ENCODE measurements at places on chromosomes 2 and 18.

GRCh38 chr2:85308896-85309555 lies 18.8 kb downstream of the TGOLN2 start:
- DNase-seq = no peak

DNA sequence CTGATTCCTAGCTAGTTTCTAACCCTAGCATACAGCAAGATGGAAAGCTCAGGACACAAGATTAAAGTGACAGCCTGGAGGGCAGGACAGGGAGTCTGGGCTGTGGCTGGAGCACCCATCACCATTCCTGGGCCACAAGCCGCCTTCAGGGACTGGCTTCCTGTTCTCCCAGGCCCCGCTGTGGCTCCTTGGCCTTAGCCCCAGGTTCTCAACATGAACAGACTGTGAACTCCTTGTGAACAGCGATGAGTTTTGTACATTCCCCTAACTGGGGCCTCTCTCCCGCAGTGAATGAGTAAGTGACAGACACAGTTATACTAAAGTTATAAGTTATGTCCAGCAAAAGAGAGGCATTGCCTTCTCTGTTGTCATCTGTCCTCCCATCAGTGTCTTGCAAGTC lies 35.9 kb upstream of the SLC14A1 start:
- DNase-seq = no peak

DNA sequence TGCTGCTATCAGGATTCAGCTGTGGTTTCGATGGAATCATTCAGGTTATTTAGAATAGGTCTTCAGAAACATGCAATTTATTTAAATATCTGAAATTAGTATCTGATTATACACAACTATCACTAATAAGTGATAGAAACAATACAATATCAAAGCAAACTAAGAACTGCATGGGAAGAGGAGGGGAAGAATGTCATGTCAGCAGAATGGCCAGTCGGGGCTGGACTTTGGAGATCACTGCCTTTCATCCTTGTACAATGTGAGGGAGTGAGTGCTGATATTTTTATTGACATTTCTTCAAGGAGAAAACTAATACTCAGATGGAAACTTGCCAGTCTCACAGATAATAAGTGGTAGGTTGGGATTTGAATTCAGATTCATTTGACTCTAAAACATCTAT lies 224.0 kb upstream of the LINC00305 start:
- DNase-seq = no peak

- DNase-seq = no peak
Observed at GRCh38 chr2:893311-893710, 57.3 kb upstream of the SNTG2 start.

- DNase-seq = no peak
Observed at GRCh38 chr2:161122772-161123530, 37.3 kb upstream of the TANK start.

GRCh38 chr18:28267878-28268625 lies 91.1 kb upstream of the CDH2 start:
- no peak for DNase-seq

GRCh38 chr2:118309946-118310680 lies 221.8 kb downstream of the INSIG2 start:
- peak; percentile 31 for DNase-seq

DNA sequence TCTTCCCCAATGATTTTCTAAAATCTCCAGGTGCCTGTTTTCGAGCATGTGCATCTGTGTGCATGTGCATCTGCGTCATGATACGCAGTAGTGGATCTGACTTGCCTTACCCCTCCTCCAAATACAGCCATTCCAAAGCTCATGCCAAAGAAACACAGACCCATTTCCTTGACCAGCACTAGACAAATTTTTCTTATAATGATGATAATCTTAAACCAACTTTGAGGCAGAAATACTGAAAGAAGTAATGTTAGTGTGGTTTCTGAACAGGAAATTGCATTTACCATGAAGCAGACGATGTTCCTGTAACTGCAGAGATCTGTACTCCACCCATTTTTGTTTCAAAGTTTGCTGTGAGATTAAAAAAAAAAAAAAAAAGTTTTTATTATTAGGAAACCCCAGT lies 25.6 kb downstream of the CYTIP start:
- DNase-seq = no peak

DNA sequence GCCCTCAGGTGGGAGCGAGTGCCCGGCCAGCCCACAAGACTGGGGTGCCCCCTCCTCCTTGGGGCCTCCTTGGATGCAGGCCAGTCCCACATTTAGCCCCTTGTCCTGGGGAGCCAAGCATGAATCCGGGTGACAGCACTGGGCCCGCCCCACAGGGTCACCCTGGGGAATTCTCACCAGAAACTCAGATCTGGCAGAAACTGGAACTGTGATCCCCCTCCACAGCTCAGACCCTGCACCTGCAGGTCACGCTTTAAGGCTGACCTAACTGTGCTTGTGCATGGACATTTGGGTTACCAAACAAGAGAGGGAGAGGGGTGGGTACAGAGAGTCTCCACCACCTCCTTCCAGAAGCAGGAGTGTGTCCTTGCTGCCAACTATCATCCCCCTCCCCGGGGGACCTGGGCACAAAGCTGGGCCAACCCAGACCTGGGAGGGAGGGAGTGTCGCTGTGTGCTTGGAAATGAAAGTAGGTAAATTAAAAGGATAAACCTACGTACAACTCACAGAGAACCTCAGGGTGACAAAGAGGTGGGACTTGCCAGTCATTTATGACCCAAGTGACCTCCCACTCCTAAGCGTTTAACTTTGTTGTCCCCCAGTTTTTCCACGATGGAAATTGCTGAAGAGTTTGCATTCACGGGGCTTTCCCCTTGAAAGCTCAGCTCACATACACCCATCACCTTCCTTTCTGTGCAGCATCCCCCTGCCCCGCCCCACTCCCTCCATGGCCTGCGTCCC lies 9.1 kb downstream of the ITM2C start:
- DNase-seq = no peak

GRCh38 chr2:179186126-179186525 lies 78.5 kb downstream of the SESTD1 start:
- DNase-seq = no peak

GRCh38 chr2:68537809-68538208 lies 70.4 kb downstream of the APLF start:
- no peak for DNase-seq

- DNase-seq = no peak
Observed at GRCh38 chr18:71028285-71028762, 739.5 kb downstream of the SOCS6 start.

DNA sequence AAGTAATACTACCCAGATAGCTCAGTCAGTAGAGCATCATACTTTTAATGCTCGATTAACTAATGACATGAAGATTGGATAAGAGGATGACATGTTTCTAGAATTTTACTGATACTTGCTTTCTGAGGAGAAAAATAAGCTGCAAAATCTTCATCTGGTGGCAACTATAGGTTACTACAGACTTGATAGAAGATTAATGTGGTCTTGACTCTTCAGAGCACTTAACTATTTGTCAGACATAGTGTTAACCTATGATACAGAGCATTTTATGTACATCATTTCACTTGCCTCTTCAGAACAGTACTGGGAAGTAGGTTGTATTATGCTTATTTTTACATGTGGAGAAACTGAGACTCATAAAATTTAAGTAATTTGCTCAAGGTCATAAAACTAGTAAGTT lies 83.9 kb downstream of the UBR3 start:
- no peak for DNase-seq

DNA sequence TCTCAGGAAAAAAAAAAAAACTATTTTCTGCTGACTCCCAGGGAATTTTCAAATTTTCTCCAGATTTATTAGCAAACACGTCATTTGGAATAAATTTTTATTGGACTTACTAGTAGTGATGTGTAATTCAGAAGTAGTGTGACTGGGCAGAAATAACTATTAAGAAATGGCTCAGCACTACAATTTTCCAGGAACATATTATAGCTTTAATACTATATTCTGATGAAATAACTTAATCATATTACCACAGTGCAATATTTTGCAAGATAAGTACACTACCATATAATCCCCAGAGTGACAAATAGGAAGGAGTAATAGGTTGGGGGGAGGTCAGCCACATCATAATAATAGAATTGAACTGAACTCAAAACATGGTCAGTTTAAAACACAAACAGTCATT lies 19.7 kb upstream of the TNFAIP6 start:
- DNase-seq = no peak
